ENCODE measurements at places on chromosomes 4 and X. TPM values are rescaled to one million over a fixed set of nuclear protein-coding genes. Genes with fewer than 3 reads are reported as not detected.

- no peak for DNase-seq
Observed at GRCh38 chrX:11666164-11666563, 444 bp upstream of the ARHGAP6 start.

Gene CT45A3
- not detected for total RNA-seq

GRCh38 chr4:55242506-55242905, 103.5 kb upstream of the SRD5A3 start:
- DNase-seq: no peak

- no peak for DNase-seq
Observed at GRCh38 chrX:132692066-132692465, 203.2 kb upstream of the MBNL3 start.

GRCh38 chrX:22338740-22339139, 66.0 kb downstream of the CBLL2 start:
- no peak for DNase-seq

DNA sequence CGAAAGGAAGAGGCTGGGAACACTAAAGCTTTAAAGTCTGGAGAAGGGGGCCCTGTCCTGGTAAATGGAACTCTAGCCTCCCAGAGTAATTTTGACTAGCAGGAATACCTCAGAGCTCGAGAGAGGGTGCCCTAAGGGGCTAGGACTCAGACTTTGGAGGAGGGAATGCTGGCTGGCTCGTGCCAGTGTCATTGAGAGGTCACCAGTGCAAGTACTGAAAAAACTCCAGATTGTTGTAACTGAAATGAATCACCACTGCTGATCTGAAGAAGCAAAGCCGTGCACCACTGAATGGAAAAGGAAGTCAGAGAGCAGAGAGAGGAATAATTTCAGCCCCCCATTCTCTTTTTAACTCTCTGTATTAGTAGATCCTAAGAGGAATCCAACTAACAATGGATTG, 690.2 kb downstream of the FAT4 start:
- DNase-seq: no peak

Gene LRCH2
- 5.4 TPM for total RNA-seq

Gene GPRIN3
- 9.0 TPM for total RNA-seq

Gene KCNIP4
- not detected for total RNA-seq

Gene CTAG2
- total RNA-seq: not detected

GRCh38 chrX:153873282-153874084, 12.5 kb downstream of the L1CAM start:
- no peak for DNase-seq

GRCh38 chrX:108072746-108073145, 18.6 kb downstream of the PSMD10 start:
- no peak for DNase-seq

DNA sequence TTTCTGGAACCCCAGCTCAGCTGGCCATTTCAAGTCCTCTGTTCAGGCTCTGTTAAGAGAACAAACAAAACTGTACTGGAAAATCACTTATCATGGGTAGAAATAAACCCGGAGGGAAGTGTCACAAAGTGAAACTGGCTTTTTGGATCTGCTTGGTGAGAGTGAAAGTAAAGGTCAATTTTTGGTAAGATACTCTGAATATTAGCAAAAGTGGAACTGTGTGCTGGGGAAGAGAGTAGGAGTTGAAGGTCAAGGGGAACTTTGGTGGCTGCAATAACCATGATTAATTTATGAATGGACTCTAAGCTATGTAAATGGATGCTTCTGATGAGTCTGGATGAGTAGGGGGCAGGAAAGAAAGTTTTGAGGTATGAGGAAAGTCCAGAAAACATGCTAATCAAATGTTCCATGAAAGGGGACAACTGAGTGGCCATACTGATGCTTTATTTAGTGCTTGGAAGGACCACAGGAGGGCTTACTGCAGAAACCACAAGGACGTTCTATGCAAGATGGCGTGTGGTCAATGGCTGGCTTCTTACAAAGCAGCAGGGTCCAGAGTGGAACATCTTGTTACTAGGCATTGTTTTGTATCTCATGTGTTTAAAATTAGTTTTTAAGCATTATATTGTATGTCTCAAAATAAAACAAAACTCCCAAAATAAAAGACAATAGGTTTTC, 36.8 kb upstream of the TNIP3 start:
- no peak for DNase-seq

Gene POU3F4
- not detected for total RNA-seq

Gene ANKRD50
- total RNA-seq: 23.9 TPM

Gene DNASE1L1
- 39.9 TPM for total RNA-seq

Gene RADX
- total RNA-seq: 0.81 TPM

DNA sequence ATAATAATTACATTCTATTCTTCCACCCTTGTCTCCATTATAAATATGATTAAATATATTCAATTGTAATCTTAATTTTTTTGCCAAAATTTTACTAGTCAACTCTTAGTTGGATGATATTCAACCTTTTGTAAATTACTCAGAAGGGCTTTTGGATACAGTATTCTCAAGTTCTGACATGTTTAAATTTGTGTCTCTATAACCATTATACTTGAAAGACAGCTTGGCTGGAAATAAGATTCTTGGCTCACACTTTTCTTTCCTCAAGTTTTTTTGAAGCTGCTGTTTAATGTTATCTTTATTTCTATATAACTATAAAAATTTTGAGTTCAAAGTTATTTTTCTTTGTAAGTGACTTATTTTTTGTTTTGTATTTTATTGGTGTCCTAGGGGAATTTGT, 214.4 kb downstream of the ARAP2 start:
- no peak for DNase-seq

GRCh38 chrX:35439692-35440091, 358.4 kb upstream of the MAGEB16 start:
- DNase-seq: no peak

GRCh38 chrX:49932791-49933190, 10.4 kb downstream of the CLCN5 start:
- no peak for DNase-seq

Measured in thoracic aorta (tissue), 2 donors.